Urinary bladder (tissue), 4 donors: ENCODE measurements at places on chromosomes 5 and 9. TPM values are rescaled to one million over a fixed set of nuclear protein-coding genes. Genes with fewer than 3 reads are reported as not detected.

DNA sequence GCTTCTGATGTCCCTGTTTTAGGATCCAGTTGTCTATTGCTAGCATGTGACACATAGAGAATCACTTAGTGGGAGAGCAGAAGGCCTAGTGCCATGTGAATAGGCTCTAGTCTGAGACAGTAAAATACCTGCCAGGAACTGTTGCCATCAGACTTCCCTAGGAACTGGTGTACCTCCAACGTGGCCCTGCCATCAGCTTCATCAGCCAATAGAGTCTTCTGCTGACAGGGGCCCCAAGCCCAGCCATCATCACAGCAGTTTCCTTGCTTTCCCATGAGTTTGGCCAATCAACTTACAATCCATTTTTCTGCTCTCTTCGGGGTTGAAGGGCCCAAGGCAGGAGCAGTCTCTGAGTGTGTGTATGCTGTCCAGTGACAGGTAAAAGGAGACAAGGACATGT is 128.4 kb upstream of the ADRA1B start:
- DNase-seq: no peak

DNA sequence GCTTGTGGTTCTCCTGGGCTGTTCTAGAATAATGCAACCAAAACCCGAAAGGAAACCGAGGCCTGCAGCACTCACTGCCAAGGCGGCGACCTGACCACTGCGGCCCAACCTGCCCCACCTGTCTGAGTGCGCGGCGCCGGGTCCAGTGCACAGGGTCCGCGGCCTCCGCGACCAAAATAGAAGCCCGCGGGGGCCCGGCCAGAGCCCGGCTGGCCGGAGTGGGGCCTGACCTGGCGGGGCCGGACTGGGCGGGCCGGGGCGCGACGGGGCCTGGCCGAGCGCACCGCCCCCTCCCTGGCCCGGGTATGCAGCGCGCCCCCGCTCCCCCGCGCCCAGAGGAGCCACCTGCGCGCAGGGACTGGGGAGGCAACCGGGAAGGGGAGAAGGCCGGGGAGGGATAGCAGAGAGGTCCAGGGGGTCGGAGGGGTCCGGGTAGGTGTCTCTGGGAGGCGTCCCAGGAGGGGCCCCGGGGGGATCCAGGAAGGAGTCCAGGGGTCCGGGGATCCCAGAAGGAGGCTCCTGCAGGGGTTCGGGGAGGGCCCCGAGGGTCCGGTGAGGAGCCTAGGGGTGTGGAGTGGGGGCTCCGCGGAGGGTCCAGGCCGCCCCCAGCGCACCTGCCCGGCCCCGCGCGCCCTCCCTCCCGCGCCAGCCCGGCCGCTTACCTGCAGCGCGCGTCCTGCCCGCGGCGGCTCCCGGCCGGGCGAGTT is 503 bp downstream of the SEMA4D start:
- DNase-seq: no peak

- DNase-seq: no peak
Measured at GRCh38 chr5:55904152-55904551, 53.0 kb downstream of the IL31RA start.

GRCh38 chr5:33563983-33564908 is 123.5 kb downstream of the TARS1 start:
- DNase-seq: no peak

DNA sequence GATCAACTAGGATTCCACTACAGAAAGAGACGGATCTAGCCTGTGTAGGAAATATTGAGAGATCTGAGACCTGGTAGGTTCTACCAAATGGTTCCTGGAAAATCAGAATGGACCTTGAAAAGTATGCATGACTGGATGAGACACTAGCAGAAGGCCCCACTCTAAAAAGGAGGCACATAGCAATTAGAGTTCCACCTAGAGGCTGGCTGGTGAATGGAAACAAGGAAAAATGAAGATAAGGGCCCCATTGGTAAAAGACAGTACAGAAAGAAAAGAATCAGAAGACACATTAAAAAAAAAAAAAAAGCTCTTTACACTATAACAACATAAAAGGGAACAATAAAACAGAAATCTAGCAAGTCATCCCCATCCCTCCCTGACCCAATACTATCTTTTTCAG is 518.5 kb downstream of the NR2F1-AS1 start:
- DNase-seq: no peak

DNA sequence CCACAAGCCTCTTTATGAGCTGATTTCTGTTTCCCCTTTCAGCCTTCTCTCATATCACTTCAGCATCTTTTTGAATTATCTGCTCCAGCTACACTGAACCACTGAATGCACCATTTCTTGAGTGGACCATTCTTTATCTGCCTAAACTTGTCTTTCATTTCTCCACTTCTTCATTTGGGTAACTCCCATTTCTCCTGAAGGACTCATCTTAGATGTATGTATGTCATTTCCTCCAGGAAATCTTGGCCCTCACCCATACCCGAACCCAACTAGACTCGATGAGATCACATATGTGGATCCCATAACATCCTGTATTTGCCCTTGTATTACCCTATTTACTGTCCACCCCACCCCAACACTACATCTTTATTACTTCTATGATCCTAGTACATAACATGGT is 249.8 kb downstream of the KIF4B start:
- no peak for DNase-seq

TICAM2 gene
- 3.0 TPM for polyA plus RNA-seq

HMGCR gene
- polyA plus RNA-seq: 13.3 TPM

DNA sequence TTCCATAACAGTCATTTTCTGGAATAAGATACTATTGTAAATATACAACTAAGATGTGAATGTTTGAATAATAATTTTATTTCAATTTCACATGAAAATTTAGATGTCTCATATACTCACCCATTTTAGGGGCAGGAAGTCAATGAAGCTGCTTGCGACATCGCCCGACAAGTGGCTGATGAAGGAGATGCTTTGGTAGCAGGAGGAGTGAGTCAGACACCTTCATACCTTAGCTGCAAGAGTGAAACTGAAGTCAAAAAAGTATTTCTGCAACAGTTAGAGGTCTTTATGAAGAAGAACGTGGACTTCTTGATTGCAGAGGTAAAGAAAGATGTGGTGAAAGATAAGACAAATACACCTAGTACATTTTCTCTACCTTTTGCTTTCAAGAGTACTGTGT is 8.6 kb downstream of the BHMT start:
- DNase-seq: no peak
